ENCODE measurements at places on chromosomes 11 and 22.

DNA sequence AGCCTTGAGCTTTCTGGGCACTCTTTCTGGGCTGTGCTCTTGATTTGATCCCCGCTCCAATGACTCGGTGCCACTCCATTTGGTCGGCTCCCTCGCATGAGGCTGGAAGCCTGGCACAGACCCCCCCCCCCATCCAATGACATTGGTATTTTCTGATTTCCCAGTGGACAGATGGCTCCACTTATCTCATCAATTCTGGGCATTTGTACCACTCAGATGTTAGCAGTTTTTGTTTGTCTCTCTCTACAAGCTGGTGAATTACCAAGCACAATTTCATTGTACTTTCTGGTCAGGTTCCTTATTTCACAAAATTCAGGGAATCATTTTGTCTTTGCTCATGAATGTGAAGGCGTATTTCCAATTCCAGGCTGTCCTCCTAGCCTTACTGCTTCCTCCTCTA, 9.1 kb downstream of the DNAL4 start:
- DNase-seq = no peak

- peak; percentile 58 for DNase-seq
These were observed 159.5 kb upstream of the BLID start for GRCh38 chr11:122275508-122275907.

GRCh38 chr11:126419801-126420697, 64.6 kb downstream of the ST3GAL4 start:
- peak; percentile 61 for DNase-seq

DNA sequence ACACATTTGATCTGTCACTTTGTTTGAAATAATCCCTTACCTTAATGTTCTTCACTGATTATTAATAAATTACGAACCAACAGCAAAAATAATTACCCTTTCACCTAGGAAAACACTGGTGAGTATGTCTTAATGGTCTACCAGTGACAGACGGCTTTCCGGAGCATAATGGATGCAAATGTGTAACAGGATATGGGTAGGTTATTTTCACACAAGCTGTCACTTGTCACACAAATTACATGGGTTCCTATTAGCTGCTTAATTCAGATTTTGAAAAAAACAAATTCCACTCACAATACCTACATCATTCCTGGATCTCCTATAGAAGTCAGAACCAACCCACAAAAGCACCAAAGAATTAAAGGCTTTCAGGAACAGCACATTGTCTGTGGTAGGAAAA, 127.9 kb downstream of the WT1 start:
- DNase-seq = no peak

DNA sequence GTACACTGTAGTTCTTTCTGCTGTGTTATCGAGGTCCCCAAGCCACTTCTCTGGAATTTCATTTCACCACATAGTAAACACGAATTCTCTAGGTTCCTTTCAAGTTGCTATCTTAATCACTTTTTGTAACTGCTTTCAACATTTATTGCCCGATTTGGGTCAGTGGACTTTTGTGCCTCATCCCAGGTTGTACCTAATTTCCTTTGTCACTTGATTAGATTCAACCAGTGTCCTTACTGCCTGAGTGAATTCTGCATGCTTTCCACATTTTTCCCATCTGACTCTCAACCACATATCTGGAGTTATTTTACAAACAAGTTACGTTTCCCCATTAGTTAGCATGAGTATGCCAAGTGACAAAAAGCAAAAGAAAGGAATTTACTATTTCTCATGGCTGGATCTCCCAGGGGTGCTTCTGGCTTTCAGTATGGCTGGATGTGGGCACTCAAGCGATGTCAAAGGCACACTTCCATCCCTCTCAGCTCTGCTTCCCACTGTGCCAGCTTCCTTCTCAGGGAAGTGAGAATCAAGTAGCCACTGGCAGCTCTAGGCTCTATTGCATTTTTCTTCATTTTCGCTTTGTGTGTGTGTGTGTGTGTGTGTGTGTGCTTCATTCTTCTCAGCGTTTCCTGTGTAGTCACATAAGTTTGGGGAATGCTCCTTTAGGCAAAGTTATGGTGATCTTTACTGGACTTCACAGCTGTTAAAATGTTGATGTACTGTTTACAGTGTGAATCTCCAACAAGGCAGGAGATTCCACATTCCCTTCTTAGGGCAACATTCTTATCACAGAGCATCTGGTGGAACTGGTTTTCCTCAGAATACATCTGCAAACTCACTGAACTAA, 128.9 kb downstream of the DBX1 start:
- peak; percentile 88 for DNase-seq

DNA sequence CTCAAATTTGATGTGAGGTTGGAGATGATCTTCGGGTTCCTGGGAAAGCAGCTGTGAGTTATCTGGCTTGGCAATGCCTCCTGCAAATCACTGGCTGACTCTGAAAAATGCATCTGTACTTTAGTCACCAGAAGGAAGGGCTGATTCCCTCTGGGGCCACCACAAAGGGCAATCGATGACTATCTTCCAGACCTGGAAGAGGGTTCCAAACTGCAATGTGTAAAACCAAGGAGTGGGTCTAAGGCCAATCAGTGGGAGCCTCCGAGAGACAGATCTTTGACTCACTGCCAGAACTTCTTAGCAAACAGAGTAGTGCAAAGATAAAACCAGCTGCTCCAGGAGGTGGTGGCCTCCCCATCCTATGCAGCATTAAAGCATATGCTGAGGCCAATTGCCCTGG, 29.1 kb upstream of the PAK1 start:
- DNase-seq = peak; percentile 69

GRCh38 chr22:26334232-26334631, 94.8 kb upstream of the ASPHD2 start:
- DNase-seq = no peak

- peak; percentile 80 for DNase-seq
These were observed 7.5 kb downstream of the FREY1 start for GRCh38 chr11:45899448-45900174.

- no peak for DNase-seq
These were observed 350.6 kb downstream of the TENM4 start for GRCh38 chr11:79090191-79090705.

DNA sequence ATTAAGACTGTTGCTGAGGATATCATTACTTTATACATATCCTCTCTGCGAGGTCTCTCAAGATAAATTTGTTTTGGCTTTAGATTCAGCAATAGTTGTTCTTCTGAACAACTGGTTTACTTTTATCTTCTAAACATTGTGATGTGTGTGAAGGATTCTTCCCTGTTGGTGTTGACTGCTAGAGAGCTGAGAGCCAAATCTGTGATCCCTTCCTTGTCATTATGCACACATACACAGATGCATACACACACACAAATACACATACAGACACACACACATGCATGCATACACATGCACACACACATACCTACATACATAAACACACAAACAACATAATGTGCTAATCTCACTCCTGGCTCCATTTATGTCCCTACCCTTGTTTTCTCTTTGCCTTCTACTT, 137.0 kb downstream of the SNX19 start:
- no peak for DNase-seq

GRCh38 chr11:2158296-2158737, 2.7 kb downstream of the INS start:
- DNase-seq = no peak

GRCh38 chr11:18728658-18729057, 2.7 kb upstream of the IGSF22 start:
- no peak for DNase-seq

GRCh38 chr11:131609337-131609736, 238.9 kb downstream of the NTM start:
- peak; percentile 28 for DNase-seq

DNA sequence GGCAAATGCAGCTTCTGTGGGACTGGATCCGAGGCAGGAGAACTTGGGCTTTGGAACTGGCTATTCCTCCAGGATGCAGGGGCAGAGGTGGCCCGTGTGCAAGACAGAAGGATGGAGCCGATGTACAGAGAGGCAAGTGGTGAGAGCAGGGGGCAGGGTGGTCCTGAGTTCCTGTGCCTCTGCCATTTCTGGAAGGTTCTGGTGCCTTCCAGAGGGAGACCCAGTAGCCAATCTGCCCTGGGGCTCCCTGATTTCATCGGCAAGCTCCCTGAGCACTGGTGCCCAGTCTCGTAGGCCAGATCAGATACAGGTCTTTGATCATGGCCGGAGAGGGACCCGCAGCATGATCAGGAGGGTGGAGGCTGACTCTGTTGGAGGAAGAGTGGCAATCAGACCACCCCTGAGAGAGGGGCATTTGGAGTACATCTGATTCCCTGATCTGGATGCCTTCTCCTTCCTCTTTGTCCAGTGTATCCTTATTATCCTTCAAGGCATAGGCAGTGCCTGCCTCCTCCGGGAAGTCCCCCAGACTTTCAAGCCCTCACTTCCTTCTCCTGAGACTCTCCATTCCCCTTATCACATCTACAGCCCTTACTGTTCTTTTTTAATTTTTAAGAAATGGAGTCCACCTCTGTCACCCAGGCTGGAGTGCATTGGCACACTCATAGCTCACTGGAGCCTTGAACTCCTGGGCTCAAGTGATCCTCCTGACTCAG, 9.7 kb downstream of the MRGPRD start:
- no peak for DNase-seq

DNA sequence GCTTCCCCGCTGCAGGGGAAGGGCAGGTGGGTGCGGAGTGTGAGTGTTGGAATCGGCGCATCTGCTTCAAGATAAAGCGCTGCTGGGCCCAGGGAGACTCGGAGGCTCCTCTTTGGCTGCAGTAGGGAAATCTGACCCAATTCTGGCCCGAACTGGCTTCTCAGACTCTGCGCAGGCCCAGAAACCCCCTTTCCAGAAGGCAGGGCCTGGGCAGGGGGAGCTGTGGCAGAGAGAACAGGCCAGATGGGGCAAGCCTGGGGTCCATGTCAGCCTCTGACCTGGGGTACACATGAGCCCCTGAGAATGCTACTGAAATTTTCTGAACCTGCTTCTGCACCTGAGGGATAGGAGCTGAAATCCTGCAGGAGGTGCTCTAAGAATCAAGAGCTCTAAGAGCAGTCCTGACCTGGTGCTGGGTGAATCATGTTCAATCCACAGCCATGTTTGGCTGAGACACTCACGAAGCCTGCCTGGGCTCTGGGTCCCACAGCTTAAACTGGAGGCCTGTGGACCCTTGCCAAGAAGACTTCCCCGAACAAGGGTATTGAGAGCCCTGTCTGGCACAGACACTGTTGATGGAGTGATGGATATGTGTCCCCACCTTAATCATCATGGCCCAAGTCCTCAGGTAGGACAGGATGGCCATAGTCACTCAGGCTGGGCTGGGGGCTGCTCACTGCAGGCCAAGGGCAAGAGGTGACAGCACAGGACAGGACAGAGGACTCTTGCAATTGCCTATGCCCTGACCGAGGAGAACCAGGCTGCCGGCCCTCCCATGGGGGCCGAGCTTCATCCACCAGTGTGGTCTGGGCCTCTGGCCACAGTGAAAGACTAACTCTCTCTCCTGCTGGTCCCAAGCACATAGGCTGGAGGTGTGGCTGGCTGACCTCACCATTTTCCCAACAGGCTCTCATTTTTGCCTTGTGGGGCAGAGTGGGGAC, 6.9 kb downstream of the RAB3IL1 start:
- DNase-seq = peak; percentile 31

DNA sequence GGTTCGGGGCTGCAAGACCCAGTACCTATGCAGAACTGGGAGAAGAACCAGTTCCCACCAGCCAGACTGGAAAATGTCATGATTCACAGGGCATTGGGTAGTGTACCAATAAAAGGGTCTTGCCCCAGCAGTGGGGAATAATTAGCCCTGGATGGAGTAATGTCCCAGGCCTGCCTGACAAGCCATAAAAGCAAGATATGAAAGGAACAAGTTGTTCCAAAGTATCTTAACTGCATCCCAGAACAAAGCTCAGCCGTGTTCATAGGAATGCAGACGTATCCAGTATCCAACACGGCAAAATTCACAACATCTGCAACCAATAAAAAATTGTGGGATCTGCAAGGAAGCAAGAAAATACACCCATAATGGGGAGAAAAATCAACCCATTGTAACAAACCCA, 47.9 kb downstream of the ASCL2 start:
- DNase-seq = peak; percentile 5

GRCh38 chr22:46451741-46452140, 85.7 kb downstream of the CELSR1 start:
- DNase-seq = no peak

- DNase-seq = no peak
These were observed 27.2 kb downstream of the BSX start for GRCh38 chr11:122954455-122954854.

GRCh38 chr11:96333191-96333719, 9.7 kb downstream of the MAML2 start:
- peak; percentile 56 for DNase-seq

DNA sequence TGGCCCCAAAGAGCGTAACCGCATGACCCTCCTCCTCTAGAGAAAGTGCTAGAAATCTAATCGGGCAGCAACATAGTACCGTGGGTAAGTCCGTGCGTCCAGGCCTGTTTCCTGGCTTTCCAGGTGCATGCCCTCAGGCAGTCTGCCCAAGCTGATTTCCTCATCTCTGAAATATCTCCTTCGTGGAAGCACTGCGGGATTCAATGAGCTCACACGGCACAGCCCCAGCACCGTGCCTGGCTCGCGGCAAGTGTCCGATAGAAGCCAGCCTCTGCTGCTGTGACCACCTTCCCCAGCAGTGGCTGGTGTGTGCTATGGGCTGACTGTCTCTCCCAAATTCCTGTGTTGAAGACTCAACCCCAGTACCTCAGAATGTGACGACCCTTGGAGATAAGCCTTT, 20.7 kb downstream of the RPUSD4 start:
- no peak for DNase-seq

- no peak for DNase-seq
These were observed 15.9 kb downstream of the RTN4RL2 start for GRCh38 chr11:57476047-57476756.

Data from fibroblast of the aortic adventitia (primary cell).